RPMI7951 (cell line): ENCODE measurements at places on chromosomes 1 and 21.

DNA sequence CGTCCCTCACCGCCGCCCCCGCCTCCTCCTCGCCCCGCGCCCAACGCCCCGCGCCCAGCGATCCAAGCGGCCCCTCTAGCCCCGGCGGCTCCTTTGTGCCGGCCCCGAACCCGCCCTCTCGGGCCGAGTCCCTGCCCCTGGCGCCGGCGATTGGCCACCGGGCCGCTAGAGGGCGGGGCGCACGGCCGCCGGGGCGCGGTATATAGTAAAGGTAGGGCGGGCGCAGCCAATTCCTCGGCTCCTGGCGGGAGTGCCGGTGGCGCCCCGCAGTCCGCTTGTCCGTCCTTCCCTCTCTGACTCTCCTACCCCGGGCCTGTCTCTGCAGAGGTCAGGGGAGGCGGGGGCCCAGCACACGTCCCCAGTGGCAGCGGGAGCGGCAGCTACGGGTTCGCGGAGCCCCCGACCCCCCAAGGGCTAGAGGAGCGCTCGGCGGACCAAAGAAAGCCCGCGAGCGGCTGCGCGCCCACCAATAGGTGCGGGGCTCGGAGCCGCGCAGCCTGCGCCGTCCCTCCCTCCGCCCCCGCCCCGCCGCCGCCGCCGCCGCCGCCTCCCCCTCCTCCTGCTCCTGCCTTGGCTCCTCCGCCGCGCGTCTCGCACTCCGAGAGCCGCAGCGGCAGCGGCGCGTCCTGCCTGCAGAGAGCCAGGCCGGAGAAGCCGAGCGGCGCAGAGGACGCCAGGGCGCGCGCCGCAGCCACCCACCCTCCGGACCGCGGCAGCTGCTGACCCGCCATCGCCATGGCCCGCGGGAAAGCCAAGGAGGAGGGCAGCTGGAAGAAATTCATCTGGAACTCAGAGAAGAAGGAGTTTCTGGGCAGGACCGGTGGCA lies at the start of gene ATP1B1:
TSS of gene ATP1B1 (plus strand) at position 596 of the 826 bp plus-strand sequence. CDS start at position 736, 140 bp downstream.
- DNase-seq: peak; percentile 80

DNA sequence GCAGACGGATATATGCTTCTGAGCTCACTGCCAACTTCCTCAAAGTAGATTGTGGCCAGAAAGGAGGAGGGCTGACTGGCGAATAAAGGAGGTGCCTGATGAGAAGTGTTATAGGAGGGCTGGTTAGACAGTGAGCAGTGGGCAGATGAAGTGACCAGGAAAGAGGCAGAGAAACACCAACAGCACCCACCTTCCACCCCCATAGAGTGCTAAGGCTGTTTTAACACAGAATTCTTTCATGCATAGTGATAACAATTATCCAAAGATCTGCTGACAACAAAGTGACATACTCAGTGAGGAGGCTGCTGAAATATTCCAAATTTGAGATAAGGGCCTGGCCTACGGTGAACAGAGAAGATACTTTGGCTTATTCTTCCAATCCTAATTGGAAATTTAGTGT lies 21.2 kb upstream of the MTR start:
- DNase-seq: no peak

DNA sequence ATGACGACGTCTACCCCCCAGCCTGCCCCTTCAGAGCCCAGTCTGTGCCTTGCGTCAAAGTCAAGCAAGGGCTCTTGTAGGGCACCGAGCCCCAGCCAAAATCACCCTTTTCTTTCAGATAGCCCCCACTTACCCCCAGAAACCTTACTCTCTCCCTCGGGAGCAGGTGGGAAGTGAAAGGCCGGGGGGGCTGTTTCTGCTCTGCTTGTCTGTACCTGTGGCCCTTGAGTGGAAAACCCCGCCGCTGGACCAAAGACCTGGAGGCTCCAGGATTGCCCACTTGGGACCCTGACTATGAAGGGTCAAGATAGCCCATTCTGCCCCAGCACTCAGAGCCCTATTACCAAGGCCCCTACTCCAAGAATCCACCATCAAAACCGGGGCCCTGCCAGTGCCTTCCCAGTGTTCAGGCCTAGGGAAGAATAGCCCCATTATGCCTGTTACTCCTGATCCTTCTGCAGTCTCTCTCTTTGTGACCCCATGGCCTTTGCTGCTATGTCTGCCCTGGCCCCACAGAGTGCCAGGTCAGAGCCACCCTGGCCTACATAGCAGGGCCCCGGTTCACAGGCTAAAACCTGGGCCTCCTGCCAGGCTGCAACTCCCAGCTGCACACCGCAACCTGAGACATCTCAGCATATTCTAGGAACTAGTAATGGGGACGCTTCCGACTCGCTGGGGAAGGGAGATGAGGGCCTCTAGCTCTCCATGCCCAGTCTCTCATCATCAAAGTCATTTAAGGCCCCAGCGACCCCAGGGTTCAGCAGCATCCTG lies 22.2 kb upstream of the HPDL start:
- DNase-seq: peak; percentile 36

DNA sequence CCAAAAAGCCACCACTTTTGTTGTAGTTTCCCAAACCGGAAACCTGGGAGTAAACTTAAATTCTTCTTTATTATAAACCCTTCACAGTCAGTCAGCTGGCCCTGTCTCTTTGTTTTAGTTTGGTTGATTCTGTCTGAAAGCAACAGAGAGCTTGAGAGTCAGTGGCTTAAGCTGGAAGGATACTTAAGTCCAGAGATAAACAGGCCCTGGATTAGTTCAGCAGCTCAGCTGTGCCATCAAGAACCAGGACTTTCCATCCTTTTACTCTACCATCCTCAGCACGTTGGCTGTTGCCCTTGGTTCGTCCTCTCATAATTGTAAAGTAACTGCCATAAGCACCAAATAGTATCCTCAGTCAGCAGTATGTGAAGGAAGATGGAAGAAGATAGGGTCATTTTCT lies 4.5 kb downstream of the DESI2 start:
- DNase-seq: no peak

DNA sequence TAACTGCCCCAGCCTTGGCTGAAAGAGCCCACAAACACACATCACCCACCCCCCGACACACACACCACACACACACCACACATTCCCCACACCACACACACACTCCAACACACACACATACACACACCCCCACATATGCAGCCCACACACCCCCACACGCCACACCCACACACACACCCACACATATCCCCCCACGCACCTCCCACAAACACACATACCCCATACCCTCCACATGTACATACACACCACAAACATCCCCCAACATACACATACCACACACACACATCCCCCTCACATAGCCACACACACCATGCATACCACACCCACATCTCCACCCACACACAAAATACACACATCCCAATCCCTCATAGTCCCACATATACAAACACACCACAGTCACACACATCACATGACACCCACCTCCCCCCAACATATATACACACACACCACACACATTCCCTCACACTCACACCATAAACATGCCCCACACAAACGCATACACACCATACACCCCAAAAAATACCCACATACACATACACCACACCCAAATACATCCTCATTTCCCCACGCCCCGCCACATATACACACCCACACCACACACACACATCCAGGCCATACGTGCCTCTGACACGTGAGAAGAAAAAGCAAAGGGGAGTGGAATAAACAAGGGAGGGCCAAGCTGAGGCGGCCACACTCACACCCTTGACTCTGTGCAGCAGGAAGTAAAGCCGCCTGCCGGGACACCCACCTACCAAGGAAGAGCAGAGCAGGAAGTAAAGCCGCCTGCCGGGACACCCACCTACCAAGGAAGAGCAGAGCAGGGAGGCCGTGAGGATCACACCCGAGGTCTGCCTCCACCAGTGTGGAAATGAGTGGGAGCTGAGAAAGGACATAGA lies 53.7 kb downstream of the HSF2BP start:
- DNase-seq: no peak
